ENCODE measurements at places on chromosomes 11 and 22.

DNA sequence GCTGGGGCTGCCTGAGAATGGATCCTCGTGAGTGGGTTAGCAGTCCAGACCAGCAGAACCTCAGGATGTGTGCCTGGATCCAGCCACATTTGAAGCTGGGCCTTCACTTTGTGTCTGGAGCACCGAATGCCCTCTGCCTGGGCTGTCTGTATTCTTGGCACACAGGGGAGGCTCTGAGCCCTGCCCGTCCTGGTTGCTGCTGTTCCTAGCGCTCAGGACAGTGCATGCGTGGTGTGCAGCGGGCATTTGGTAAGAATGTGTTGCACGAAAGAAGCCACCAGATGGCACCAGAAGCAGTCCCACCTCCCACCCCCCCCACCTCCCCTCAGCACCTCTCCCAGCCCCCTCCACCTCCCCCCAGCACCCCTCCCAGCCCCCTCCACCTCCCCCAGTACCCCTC, 4.1 kb upstream of the MAPK11 start:
- peak; percentile 62 for DNase-seq

DNA sequence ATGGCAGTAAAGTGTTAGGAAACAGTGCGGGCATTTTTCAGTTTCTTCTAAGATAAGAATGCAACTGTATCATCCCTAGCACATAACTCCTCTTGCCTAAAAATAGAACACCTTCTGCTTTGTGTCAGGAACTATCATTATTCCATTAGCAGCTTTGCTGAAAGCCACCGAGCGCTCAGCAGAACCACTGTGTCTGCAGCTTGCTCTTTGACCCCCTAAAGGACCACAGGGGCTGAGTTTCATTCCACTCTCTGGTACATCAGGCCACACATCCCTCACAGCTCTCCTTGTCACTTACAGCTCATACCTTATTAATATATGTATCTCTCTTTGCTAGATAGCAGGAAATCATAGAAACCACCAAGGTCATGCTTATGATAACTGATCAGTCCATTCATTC, 360.2 kb downstream of the KCNA4 start:
- DNase-seq = no peak

DNA sequence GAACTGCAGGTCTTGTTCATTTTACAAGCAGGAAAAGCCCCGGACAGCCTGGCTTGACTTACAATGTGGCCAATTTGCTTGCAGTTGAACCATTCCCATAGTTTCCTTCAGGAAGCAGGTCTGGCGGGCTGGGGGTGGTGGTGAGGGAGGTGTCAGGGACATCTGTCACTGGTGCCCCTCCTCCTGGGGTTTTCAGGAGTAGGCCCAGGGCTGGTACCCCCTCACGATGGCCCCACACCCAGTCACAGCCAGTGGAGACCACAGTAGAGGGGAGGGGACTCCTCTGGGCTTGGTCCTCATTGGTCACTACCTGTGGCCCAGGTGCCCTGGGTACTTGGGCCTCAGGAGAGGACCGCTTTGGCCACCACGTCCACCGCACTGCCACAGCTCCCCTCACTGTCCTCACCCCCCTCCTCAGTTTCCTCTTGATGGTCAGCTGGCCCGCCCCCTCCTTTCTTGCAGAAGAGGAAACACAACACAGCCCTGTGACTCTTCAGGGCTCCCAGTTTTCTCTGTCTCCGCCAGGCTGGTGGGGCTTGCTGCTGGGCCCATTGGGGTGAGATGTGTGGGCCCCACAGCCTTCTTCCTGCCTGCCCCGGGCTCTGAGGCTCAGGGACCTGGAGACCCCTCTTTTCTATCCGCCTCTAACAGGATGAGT, 39.8 kb upstream of the SHISAL1 start:
- DNase-seq = no peak

- DNase-seq = no peak
Measured at GRCh38 chr11:133919330-133920108, 37.2 kb downstream of the IGSF9B start.

DNA sequence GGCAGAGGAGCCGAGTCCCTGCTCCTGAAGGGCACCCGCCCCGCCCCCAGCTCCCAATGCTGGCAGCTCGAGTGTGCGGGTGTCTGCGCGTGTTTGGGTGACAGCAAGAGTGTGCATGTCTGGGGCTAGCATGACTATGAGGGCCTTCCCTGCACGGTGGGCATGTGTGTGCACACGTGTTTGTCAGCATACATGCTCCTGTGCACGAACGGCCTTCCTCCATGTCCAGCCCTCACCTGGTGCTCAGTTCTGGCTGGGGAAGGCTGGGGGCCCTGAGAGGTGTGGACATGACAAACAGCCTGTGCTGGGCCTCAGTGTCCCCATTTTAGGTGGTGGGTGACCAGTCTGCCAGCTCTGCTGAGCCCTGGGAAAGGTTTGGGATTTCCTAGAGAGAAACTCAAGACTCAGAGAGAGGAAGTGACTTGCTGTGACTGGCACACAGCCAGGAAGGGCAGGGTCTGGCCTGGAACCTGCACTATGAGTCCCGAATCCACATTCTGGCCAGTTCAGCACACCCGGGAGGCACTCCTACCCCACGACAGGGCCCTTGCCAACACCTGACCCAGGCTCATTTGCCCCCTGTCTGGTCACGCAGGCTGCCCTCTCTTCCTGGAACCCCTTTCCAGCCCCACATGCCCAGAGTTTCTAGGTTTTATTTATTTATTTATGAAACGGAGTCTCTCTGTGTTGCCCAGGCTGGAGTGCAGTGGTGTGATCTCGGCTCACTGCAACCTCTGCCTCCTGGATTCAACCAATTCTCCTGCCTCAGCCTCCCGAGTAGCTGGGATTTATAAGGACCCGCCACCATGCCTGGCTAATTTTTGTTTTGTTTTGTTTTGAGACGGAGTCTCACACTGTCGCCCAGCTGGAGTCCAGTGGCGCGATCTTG, 3.3 kb upstream of the SHISA8 start:
- peak; percentile 43 for DNase-seq
